ENCODE measurements at places on chromosomes 11 and 22.

DNA sequence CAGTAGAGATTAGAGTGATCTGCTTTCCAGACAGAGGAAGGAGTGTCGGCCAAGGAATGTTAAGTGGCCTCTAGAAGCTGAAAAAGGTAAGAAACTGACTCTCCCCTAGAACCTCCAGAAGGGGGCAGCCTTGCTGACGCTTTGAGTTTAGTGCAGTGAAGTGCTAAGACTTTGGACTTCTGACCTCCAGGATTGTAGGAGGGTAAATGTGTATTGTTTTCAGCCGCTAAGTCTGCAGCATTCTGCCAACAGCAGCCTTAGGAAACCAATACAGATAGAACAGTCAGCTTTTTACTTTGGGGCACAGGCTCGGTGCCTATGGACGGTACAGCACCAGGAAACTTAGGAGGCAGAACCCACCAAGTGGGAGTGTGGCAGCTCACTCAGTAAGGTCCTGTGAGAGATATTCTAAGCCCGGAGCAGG, 3.6 kb upstream of the TBC1D22A start:
- no peak for DNase-seq

DNA sequence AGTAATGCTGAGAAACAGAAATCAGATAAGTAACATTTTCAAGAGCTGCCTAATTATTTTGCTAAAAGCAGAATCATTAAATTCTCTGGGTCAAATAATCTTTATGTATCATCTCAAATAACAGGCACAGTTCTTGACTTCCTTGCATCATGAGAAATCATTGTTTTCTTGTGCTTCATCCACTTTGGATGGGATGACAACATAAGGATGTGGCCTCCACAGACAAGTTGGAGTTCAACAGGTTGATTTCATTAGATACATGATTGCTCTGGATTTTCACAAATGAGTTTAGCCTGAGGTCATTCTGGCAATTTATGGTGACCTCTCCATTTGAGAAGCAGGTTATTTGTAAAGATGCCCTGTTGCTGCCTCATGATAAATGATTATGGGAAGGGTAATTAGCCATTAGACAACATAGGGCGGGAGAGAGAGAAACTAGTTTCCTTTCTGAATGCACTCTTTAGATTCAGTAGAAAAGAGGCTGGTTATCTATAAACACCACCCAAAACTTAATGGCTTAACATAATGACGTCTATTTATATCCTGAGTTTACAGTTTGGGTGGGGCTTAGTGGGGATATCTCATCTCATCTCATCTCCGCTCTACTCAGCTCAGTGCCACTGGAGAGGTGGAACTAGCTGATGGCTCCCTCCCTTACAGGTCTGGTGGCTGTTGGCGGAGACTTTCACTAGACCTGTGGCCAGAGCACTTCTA, 35.0 kb upstream of the ADORA2A start:
- no peak for DNase-seq

DNA sequence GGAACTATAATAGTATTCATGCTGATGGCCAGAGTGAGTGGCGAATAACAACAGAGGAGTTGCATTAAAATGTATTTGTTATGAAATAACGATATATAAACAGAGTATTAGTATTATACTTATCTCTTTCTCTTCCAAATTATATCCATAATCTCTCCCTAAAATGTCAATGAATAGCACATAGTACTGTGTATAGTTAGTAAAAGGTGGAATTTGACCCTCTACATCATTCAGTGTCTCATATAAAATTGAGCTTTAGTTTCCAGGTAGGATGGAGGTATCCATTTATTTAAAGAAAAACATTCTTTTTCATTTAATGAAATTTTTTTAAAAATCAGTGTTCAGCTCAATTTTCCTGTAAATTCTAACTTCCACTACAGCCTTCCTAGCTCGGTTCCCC, 34.4 kb upstream of the TECTA start:
- DNase-seq, result no peak

DNA sequence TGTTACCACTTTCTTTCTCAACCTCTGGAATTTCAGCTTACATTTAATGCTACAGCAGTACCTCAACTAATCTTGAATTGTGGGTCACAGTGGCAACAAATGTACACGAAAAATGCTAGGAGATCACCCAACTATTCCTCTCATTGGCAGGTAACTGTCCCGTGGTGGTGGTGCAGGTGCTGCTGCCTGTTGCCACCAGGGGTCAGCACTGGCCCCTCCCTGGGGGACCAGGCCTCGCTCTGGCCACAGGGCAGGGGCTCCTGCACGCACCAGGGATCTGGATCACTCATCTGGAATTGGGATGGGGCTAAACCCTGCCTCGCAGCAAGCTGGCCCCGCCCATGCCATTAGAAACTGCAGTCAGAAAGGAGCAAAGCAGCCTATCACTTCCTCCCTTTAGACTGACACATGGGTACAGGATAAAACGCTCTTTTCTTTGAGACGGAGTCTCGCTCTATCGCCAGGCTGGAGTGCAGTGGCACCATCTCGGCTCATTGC, 6.9 kb upstream of the POLDIP3 start:
- peak; percentile 77 for DNase-seq

- no peak for DNase-seq
Observed at GRCh38 chr22:39241794-39242594, 2.8 kb downstream of the PDGFB start.

DNA sequence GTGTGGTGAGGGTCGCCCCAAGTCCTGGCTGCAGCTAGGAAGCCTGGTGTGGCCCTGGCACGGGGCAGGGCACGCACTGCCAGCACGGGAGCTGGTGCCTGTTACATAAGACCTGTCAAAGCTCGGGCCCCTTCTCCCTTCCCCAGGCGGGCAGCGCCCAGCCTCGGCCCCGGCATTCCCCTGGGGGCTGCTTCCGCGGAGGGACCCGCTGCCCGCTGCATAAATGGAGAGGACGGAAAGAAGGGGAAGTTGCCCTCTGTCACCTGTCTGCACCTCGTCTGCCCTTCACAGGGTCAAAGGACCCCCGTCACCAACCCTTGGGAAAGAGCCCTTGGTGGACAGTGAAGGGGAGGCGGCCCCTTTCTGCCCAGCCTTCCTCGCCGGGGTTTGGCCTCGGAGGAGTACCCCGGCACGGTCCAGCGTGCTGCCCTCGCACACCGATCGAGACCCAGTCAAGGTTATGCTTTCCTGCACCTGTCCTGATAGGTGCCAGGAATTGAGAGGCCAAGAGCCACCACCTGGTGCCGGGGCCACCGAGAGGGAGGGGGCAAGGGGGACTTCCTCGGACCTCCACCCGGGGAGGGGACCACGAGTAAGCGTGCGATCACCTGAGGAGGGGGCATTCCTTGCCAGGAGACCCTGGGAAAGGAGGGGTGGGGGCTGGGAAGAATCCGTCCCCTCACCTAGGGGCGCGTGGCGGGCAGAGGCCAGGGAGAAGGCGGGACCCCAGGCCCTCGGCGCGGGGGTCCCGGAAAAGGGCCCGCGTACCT, 16.8 kb upstream of the MFRP start:
- no peak for DNase-seq

GRCh38 chr11:64771861-64772260, 6.5 kb downstream of the SF1 start:
- DNase-seq, result no peak

- no peak for DNase-seq
Observed at GRCh38 chr11:114845766-114846415, 167.6 kb downstream of the NXPE2 start.

DNA sequence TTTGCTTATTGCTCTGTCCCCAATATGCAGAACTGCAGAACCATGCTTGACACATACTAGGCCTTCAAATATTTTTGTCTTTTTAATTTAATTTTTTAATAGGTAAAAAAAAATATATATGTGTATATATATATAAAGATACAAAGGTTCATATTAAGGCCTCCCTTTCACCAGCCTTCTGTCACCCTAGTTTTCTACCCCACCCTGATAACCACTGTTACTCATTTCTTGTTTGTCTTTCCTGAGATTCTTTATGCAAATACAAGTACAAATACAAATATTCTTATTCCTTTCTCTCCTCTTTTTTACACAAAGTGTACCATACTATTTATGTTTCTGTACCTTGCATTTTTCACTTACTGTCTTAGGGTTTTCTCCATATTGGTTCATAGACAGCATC, 43.0 kb downstream of the UVRAG start:
- DNase-seq, result no peak

DNA sequence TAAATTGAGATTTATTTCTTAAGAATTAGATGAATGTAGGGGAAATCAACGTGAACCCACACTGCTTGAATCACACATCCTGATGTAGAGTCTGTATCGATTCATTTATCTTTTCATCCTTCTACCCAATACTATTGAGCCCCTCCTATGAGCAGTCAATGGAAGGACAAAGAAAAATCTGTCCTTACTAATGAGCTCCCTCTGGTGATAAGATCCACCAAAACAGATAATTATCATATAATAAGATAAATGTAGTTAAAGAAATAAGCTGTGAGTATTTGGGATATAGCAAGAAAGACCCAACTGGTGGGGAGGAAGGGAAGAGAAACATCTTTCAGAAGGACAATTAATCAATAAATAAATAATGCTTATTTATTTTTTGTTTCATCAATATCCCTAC, 385.1 kb upstream of the CCDC90B start:
- no peak for DNase-seq

- DNase-seq, result no peak
Observed at GRCh38 chr11:44507491-44507890, 58.0 kb upstream of the CD82 start.

DNA sequence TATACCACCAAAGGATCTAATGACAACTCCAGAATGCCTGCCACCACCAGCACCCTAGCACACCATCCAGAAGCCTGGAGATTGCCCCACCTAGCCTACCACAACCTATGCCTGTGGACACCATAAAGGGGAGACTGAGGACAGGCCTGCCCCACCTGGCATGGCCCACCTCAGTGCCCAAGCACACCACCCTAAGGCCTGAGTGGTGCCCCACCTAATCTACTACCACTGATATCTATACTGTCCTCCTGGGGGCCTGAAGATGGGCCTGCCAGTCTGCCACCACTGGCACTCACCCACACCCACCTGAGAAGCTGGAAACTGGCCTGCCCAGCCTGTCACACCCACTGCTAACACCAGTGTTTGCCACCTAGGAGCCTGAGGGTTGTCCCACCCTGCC, 31.8 kb downstream of the SAA4 start:
- DNase-seq, result no peak

- no peak for DNase-seq
Observed at GRCh38 chr22:42942351-42942750, 72.6 kb downstream of the PACSIN2 start.

DNA sequence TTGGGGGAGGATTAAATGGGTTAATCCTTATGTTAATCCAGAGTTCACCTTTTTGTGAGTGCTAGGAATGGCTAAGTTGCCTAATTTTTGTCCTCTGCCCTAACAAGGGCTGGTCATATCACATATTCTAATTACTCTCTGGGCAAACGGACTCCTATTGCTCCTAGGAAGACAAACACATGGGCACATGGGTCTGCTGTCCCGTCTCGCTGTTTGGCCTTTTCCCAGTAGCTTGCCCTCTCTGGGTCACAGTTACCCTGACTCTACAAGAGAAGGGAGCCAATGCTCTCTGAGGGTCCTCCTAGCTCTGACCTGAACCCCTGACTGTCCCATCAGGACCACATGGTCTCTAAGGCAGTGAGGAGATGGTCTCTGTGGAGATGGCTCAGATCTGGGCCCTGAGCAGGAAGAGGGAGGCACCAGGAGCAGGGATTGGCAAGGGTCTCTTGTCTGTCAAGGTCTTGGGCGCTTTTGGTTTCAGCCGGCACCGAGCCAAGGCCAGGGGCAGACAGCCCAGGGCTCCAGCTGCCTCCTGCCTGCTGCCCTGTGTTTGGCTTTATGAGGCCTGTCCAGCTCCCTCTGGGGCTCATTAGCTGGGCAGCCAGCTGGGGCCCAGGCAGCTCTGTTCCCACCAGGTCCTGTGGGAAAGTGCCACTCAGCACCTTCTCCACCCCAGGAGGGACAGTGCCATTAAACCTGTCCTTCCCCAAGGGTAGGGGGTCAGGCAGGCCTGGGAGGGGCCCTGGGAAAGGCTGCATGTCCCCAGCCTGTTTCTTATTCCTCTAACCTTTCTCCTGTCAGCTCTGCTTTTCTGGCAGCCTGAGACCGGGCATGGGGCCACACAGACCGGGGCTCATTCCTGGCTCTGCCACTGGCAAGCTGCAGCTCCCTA, 559.9 kb downstream of the MN1 start:
- no peak for DNase-seq

- DNase-seq, result peak; percentile 28
Observed at GRCh38 chr22:44575381-44576268, 77.6 kb upstream of the RTL6 start.

GRCh38 chr22:22558972-22559603, at the start of gene PRAME:
TSS of gene PRAME (minus strand) at chr22:22559265. CDS start at chr22:22556832, 2,433 bp downstream.
- DNase-seq, result peak; percentile 95

DNA sequence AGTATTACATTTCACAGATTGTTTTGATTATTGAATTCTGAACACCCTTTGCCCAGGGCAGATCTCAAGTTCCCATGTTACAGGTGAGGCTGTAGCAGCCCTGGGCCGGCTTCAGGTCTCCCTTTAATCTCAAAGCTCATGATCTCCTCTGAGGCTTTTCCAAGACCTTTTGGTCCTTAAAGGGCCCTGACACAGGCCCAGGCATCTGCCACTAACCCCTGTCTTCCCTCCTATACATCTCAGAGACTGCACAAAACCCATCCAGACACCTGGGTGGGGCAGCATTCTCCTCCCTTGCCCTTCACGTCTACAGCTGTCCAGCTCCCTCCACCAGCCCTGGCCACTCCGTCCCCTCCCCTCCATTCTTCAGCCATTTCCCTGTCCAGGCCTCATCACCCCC, 37.8 kb downstream of the PDE2A start:
- no peak for DNase-seq

DNA sequence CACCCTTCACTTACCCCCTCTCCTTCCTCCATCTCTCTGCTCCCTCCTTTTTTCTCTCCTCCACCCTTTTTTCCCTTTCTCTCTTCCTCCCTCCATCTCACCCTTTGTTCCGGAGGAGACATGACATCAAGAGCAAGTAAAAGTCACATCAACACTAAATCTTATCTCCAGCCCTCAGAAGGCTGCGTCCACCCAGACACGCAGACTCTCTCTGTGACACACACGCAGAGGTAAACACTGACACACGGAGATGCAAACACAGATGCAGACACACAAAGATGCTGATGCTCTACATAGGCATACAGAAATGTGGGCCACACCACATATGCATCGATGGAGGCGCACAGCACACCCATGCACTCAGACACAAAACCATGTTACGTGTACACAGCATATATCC, 27.0 kb downstream of the NRXN2 start:
- no peak for DNase-seq

- no peak for DNase-seq
Observed at GRCh38 chr22:37985050-37985585, 763 bp upstream of the SOX10 start.

GRCh38 chr11:114059984-114060391, 477 bp downstream of the ZBTB16 start:
- no peak for DNase-seq

- DNase-seq, result no peak
Observed at GRCh38 chr22:49633010-49633324, 194.7 kb downstream of the BRD1 start.

- no peak for DNase-seq
Observed at GRCh38 chr11:15123849-15124248, 9.1 kb downstream of the INSC start.

GRCh38 chr11:100629671-100630070, 57.4 kb upstream of the ARHGAP42 start:
- DNase-seq, result no peak

- no peak for DNase-seq
Observed at GRCh38 chr11:116852261-116853031, 15.0 kb upstream of the APOA1 start.
